Cortex of kidney (tissue), 1 donor: ENCODE measurements at places on chromosomes 12 and 14.

DNA sequence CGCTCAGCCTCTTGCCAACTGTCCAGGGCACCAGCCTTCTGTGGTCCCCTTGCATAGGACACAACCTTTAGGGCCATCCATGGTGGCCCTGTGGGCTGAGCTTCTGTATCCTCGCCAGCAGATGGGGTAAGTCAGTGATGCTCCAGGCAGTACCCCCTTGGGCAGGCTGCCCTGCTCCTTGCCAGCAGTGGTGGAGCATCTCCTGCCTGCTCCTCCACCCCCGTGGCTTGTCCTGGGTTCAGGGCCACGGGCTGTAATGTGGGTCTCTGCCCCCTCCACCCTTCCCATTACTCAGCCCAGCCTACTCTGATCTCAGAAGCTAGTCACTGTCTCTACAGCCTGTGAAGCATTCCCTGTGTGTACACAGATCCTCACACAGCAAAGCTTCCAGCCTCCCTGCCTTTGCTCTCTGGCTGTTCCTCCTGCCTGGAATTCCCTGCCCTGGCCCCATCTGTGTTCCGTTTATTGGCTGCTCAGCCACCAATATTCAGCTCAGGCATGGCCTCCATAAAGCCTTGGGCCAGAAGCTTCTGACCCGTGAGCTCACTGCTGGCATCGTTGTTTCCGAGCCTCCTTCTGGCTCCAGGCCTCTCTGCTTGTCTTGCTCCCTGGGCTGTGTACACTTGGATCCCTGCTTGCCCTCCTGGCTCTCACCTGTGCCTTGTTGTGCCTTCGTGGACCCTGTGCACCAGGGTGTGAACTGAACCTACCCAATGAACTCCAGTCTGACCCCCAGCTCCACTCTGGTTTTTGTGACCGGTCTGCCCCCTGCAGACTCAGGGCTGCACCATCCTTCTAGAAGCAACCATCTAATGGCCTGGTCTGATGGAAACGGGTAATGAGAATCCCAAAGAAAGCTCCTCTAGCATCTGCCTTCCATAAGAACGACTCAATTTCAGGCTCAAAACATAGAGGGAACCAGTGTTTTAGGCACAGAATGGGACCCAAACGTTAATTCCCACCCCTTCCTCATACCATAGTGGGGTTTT lies 177.0 kb upstream of the PRMT8 start:
- no peak for DNase-seq

DNA sequence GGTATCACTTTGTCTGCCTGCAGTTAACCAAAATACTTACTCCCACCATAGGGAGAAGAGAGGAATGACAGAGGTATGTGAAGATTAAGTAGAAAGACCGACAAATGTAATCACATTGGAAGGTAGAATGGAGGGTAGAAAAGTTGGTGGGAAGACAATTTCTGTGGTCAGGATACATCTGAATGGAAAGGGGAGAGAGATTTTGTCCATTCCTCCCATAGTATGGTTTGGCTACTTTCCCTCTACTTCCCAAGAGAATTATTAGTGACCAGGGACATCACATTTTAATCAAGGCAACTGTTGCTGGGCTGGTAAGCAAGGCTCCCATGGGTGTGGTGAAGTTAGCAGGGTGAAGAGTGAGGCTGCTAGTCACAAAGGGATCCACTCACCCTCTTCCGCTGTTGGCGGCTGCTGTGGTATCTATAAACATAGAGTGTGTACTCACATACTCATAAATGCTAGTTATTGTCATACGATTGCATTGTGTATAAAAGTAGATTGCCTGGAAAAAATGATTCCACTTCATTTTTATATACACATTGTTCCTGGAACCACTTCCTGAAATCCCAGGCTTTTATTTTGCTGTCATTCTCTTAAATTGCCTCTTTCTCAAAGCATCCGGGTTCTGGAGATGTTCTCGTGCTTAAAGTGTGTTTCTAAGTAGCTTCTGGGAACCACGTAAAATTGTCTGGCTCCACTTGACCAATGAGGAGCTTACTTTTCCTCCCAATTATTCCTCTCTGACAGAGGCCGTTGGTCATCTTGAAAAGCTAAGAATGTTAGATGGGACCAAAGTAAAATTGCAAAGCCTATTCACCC lies 413.1 kb downstream of the ZFP36L1 start:
- no peak for DNase-seq

- no peak for DNase-seq
Measured at GRCh38 chr12:15562263-15562662, 226.9 kb downstream of the EPS8 start.

DNA sequence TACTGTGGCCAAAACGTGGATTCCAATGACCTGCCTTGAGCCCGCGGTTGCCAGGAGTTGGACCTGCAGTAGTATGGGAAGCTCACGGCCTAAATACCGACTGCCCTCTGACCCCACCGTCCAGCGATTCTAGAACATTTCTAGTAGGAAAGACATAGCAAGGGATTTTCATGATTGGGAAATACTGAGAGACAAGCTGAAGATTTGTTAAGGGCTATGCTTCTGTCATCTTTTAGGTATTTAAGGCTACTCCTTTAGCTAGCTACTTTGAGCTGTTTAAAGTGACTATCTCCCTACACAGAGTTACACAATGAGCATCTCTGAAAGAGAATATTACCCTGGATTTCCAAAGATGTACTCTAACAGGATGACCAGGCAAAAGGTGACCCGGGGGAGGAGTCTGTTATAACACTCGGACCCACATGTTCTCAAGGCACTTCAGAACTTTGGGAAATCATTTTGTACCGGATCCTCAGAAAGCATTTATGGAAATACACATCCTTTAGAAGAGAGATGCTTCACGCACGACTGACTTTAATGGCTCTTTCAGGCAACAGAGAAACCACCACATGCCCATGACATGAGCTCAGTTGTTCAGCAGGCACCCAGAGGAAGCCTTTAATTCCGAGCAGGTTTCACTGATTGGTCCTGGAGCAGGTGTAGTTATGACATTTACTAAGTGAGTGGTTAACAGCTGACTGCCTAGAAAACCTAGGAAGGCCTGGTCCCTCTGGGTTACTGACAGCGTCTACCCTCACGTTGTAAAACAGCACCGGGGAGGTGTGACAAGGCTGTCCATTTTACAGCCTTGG lies 4.2 kb downstream of the BAG5 start:
- no peak for DNase-seq

DNA sequence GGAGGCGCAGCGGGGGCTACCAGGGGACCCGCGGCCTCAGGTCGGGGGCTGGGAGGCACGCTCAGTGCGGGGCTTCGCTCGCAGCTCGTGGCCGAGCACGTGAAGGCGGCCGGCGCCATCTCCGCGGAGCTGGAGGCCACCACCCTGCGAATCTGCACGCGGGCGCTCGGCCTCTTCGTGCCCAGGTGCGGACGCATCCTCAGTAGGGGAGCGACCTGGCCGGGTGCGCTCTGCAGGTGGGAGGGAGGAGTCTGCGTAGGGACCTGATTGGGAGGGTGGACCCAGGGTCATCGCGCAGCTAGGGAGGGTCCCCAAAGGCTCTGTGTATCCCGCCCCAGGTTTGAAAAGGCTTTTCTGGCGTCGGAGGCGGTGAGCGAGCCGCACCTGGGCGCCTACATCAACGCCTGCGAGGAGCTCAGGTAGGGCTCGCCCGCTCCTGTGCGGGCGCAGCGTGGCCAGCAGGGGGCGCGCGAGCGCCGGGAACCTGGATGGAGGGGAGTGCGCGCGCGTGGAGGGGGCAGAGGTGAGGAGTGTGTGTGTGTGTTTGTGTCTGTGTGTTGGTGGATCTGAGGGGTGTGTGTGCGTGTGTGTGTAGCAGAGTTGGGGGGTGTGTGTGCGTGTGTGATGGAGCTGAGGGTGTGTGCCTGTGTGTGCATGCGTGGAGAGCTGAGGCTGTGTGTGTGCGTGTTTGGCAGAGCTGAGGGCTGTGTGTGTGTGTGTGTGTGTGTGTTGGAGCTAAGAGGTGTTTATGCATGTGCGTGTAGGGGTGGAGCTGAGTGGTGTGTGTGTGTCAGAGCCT lies 10.3 kb downstream of the EXOC3L4 start:
- no peak for DNase-seq

- DNase-seq = no peak
Measured at GRCh38 chr12:19749906-19750574, 310.7 kb downstream of the AEBP2 start.

GRCh38 chr12:54475537-54475936 lies 2.1 kb upstream of the GTSF1 start:
- no peak for DNase-seq
